ENCODE measurements at places on chromosomes 3 and 15.

GRCh38 chr3:78632925-78633553 is 1134.8 kb downstream of the ROBO1 start:
- no peak for DNase-seq

DNA sequence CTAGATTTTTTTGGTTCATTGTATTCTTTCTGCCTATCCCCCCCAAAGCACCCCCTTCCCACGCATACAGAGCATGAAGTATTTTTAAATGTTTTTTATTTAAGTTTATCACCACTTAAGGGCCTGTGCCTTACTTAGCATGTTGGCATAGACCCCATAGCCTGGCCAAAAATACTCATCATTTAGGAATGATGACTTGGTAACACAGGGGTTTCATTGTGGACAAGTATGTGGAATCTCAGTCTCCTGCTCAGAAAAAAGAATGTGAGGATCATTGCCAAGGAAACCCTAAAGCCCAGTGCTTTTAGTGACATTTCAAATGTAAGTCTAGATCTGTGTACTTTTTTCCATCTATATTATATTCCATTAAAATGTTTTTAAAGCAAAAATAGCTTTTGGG is 146.3 kb downstream of the ALCAM start:
- no peak for DNase-seq

- no peak for DNase-seq
These were observed 15.0 kb downstream of the KAT2B start for GRCh38 chr3:20055020-20055775.

- DNase-seq: no peak
These were observed 365.6 kb downstream of the PTPRG start for GRCh38 chr3:61926923-61927322.

GRCh38 chr15:94086341-94086740 is 145.0 kb upstream of the MCTP2 start:
- no peak for DNase-seq

- no peak for DNase-seq
These were observed 25.4 kb downstream of the CFAP100 start for GRCh38 chr3:126419886-126420786.

DNA sequence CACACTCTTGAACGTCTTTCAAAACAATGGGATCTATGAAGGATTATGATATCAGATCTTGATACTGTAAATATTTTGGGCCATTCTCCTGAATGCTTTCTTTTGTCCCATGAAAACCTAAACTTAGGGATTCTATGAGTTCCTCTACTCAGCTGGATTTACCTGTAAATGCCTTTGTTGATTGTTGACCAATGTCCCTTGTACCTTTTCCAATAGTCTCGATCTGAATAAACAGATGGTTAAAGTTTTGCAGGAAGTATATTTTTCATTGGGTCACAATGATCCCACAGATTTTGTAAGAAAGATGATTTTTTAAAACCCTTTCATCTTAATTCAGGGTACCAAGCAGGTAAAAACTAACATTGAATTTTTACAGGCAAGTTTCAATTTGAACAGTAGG is 634.1 kb downstream of the FHIT start:
- DNase-seq: no peak

- no peak for DNase-seq
These were observed 34.0 kb downstream of the ATP13A4 start for GRCh38 chr3:193520738-193521137.

GRCh38 chr15:66703540-66703941 is 1.5 kb downstream of the SMAD6 start:
- DNase-seq: peak; percentile 9

GRCh38 chr15:37678124-37678523 is 256.3 kb upstream of the TMCO5A start:
- no peak for DNase-seq

DNA sequence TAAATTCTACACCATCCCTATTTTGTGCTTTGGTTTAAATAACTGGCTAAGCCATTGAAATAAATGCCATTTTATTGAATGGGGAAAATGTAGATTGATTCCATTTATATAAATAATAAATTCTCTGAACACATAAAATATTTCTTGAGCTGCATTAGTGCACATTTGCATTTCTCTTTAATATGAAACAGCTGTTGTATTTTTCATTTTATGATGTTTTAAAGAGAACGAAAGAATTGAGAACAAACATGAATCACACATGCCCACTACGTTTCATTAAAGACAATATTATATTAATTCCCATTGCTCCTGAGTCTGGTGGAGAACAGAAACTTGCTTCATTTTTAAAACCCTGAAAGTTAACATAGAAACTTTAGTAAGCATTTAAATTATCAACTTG is 235.7 kb upstream of the CFAP20DC start:
- no peak for DNase-seq

DNA sequence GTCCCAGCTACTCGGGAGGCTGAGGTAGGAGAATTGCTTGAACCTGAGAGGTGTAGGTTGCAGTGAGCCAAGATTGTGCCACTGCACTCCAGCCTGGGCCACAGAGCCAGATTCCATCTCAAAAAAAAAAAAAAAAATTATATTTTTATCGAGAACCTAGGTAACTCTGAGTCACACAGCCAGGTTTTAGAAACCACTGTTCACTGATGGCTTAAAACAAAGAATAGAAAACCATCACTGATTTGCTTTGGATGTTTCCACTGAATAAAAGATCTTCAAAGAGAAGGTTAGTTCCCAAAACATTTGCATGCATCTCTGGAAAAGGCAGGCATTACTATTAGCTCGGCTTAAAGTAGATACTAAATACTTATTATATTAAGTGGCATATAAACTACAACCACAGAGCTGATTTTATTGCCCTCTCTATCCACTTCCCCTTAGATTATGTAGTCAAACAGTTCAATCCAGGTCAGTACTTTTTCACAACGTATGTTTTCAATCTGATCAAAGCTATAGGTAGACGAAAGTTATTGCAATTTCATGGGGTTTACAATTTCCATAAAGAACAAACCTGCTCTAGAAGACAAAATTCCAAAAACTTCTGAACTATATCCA is 1.4 kb downstream of the B4GALT4 start:
- DNase-seq: peak; percentile 23

DNA sequence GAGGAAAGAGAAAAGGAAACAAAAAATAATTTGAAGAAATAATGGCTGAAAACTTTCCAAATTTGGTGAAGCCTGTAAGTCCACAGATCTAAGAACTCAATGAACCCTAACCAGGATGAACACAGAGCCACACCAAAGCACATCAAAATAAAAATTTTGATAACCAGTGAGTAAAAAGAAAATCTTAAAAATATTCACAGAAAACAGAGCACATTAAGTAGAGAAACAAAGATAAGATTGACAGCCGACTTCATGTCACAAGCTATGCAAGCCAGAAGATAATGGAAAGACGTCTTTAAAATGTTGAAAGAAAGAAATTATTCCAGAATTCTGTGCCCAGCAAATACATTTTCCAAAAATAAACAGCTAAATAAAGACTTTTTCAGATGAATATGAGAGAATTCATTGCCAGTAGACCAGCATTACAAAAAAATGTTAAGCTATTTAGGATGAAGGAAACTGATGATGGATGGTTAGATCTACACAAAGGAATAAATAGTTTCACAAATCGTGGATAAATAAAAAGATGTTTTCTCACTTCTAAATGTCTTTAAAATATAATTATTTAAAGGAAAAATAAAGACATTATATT is 140.2 kb upstream of the SKOR1 start:
- DNase-seq: peak; percentile 20

DNA sequence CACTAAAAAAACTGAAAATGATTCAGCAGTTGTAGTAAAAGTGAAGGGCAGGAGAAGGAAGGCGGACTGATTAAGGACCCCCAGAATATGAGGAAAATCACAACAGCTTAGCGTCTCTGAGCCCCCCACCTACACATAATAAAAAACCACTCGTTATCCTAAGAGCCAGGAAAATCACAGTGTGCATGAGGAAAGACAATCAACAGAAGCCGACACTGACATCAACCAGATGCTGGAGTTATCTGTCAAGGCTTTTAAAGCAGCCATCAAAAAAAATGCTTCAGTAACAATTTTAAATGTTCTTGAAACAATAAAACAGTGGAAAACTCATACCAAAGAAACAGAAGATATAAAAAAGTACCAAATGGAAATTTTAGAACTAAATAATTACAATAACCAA is 9.7 kb upstream of the CXCR6 start:
- no peak for DNase-seq

DNA sequence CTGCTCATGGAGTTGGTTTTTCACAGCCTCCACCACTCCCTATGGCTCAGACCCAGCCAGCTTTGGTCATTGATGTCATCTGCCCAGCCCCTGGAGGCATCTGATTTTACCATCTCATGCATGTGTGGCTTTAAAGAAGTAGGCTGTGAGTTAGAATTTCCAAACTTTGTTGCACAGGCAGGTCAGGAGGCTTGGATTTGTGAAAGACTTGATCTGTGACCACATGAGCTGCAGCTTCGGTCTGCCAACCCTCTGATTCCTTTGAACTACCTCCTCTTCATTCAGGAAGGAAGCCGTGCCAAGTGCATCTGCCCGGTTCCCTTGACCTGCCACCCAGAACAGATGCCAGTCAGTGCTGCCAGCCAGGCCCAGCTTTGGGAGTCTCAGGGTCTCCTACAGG is 9.2 kb downstream of the CTXND1 start:
- DNase-seq: no peak

DNA sequence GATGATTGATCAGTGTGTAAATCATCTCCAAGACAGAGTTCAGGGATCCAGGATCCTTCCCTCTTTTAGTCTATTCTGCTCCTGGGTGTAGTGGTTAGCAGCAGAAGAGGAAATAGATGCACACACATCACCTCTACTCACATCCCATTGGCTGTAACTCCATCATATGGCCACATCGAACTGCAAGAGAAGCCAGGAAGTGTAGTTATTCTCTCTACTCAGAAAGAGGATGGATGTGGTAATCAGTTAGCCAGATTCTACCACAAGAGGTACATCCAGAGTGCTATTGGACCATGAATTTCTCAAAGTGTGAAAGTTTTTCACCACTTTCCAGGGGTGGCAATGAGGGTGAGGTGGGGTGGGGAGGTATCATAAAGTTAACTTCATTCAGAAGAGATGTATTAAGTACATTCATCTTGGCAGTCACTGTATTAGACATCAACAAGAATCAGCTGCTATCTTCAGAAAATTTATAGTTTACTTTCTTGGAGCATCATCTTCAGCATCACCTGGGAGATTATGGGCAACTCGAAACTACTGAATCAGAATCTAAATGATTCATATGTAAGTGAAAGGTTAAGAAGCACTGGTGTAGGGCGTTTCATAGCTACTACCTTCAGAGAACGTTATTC is 60.6 kb upstream of the GAP43 start:
- no peak for DNase-seq

GRCh38 chr3:141680620-141681389 is 57.3 kb upstream of the RNF7 start:
- DNase-seq: no peak

- no peak for DNase-seq
These were observed 96.6 kb upstream of the WNT7A start for GRCh38 chr3:13976469-13976868.

DNA sequence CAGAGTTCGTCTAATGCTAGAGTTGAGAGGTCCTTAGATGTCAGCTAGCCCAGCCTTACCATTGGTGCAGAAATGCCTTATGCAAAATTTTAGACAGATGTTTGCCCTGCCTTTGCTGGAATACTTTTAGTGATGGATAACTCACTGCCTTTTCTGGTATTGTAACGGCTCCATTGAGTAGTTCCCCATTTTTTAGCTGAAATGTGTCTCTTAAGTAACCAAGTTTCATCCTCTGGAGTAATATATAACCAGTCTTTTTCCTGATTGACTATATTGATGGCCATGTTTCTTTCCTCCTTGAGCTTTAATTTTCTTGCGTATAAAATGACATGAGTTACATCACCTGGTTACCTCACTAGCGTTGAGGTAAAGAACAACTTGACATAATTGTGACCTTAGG is 45.0 kb downstream of the SNRK start:
- DNase-seq: no peak

- DNase-seq: no peak
These were observed 602 bp upstream of the BAHD1 start for GRCh38 chr15:40439960-40440742.

- DNase-seq: no peak
These were observed 47.3 kb downstream of the CHP1 start for GRCh38 chr15:41278319-41278718.

GRCh38 chr3:9163289-9163688 is 86.2 kb downstream of the SRGAP3 start:
- no peak for DNase-seq

GRCh38 chr3:11591391-11592282 is 52.1 kb downstream of the VGLL4 start:
- no peak for DNase-seq

- no peak for DNase-seq
These were observed 135.9 kb upstream of the LINGO1 start for GRCh38 chr15:77768521-77769078.

GRCh38 chr3:187742351-187743171 is 2.7 kb downstream of the BCL6 start:
- DNase-seq: peak; percentile 46

DNA sequence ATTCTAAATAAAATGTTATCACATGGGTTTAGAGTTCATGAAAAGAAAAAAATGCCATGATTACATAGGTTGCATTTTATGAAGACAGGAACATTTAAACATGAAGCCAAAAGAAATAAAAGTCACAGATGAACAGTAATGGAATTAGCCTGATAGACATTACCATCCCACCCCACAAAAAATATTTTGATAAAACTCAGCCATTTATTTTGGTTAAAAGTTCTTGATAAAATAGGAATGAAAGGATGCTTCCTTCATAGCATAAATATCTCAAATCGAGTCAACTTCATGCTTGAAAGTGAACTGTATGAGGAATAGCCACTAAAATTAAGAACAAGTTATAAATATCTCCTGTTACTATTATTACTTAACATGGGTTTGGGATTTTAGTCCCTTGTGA is 101.9 kb upstream of the TMC3 start:
- DNase-seq: no peak

GRCh38 chr15:25863111-25863967 is at the start of gene ATP10A:
TSS of gene ATP10A (minus strand) at chr15:25863327. CDS start at chr15:25863096, 231 bp downstream.
- peak; percentile 55 for DNase-seq

- DNase-seq: no peak
These were observed 18.3 kb downstream of the TMED3 start for GRCh38 chr15:79329171-79329611.

- DNase-seq: no peak
These were observed 170.4 kb downstream of the ADAMTS17 start for GRCh38 chr15:100171411-100171810.

Measured in CD4-positive, alpha-beta T cell treated with Interleukin-10 for 1 hour (primary cell).